ENCODE measurements at places on chromosomes 3 and 15.

DNA sequence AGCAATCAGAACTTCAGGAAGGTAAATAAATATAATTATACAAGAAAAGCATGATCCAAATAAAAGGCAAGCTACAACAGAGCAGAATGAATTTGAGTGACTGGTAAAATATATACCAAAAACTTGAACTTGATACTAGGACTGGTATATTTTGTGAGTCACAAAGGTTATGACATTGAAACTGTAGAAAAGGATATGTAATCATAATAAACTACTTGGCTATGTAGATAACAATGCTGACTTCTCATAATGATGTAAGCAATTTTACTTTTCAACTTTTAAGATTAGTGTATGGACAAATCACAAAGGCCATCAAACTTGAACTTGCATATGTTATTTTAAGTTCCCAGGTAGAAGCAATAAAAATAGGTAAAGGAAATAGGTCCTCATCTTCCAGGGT, 384.5 kb upstream of the NECTIN3 start:
- DNase-seq = no peak

- DNase-seq = peak; percentile 56
Measured at GRCh38 chr15:65377976-65378366, at the start of gene IGDCC3. Gene IGDCC3 (minus strand): TSS chr15:65378002. CDS start chr15:65377788, 214 bp downstream.

GRCh38 chr15:101494251-101494796, 4.8 kb upstream of the PCSK6 start:
- no peak for DNase-seq

DNA sequence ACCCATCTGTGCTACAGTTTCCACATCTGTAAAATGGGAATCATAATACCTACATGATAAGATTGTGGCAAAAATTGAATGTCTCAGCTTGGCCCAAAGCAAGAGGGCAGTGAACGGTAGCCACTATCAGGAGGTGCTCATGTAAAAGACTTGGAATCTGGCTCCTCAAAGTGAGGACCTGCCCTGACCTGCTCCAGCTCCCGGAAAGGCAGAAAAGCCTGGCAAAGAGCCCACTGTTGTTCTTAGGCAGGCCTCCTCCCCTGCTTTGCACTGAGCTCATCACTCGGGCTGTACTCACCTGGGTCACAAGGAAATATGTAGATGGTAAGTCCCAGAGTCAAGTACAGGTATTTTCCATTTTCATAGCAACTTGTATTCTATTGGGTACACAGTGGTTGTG, 250.7 kb upstream of the TBL1XR1 start:
- DNase-seq = no peak

GRCh38 chr15:39777496-39777895, 5.1 kb downstream of the FSIP1 start:
- DNase-seq = no peak

DNA sequence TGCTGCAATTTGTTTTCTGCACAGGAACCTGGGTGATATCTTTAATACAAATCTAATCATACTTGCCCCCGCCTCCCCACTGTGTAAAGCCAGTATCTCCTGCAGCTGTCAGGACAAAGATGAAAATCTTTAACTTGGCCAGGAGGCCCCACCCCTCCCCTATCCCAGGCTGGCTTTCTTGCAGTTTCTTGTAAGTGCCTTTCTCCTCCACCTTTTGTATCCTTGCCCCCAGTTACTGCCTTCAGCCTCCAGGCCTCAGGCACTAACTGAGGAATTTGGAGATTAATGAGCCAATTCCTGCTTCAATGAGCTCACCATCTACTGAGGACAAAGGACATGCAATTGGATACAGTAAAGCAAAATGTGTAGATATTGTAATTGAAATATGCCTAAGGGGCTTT, 6.5 kb downstream of the GCSAM start:
- no peak for DNase-seq

- no peak for DNase-seq
Measured at GRCh38 chr15:67117370-67117769, 52.0 kb downstream of the SMAD3 start.

DNA sequence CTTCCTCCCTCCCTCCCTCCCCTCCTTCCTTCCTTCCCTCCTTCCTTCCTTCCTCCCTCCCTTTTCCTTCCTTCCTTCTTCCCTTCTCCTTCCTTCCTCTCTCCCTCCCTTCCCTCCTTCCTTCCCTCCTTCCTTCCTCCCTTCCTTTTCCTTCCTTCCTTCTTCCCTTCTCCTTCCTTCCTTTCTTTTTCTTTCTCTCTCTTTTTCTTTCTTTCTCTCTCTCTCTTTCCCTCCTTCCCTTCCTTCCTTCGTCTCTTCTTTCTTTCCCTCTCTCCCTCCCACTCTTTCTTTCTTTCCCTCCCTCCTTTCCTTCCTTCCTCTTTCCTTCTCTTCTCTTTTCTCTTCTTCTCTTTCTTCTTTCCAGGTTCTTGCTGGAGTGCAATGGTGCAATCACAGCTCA, 1.9 kb upstream of the ZNF662 start:
- no peak for DNase-seq

- no peak for DNase-seq
Measured at GRCh38 chr3:12187448-12188327, 29.0 kb upstream of the TIMP4 start.

GRCh38 chr3:12513694-12514446, 29.6 kb downstream of the TSEN2 start:
- no peak for DNase-seq
